ENCODE measurements at places on chromosomes 13 and 19.

DNA sequence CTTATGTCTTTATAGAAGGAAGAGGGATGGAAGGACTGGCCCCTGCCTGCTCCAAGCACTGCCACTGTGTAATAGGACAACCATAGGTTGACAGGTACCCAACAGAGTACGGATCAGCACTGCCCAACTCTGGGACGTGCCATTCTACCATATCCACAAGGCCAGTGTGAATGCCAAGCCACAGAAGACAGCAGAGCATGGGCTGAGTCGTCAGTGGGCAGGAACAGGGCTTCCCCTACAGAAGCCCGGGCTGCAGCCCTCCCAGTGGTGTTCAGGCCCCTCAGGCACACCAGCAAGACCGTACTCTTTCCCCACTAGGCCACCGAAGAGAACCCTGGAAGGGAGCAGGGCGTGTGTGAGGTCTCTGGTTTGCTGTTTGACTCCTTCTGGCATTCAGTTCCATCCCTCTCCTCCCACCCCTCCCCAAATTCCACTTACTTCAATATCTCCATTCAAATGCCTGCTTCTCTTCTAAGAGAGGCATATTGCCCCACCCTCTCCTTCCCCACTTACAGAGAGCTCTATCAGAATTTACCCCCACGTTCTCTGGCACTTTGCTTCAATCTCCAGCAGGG is 209.4 kb downstream of the FOXO1 start:
- no peak for DNase-seq

- DNase-seq = no peak
Measured at GRCh38 chr13:84455143-84455905, 573.0 kb upstream of the SLITRK1 start.

GRCh38 chr19:14054099-14054498 is 7.8 kb downstream of the PALM3 start:
- no peak for DNase-seq

DNA sequence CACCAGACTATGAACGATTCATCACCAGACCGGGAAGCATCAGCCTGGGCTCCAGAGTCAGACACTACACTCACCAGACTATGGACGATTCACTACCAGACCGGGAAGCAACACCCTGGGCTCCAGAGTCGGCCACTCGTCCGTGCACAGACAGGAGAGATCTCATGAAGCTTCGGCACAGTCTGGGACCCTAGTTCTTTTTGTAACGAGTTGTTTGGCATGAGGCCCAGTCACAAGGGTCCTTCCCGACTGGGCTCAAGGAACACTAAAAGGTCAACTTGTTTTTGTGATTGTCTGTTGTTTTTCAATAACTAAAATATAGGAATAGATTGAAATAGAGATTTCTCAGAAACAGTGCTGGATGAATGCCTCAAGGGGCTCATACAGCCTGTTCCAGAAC is 1141.6 kb upstream of the MIR17HG start:
- DNase-seq = no peak

DNA sequence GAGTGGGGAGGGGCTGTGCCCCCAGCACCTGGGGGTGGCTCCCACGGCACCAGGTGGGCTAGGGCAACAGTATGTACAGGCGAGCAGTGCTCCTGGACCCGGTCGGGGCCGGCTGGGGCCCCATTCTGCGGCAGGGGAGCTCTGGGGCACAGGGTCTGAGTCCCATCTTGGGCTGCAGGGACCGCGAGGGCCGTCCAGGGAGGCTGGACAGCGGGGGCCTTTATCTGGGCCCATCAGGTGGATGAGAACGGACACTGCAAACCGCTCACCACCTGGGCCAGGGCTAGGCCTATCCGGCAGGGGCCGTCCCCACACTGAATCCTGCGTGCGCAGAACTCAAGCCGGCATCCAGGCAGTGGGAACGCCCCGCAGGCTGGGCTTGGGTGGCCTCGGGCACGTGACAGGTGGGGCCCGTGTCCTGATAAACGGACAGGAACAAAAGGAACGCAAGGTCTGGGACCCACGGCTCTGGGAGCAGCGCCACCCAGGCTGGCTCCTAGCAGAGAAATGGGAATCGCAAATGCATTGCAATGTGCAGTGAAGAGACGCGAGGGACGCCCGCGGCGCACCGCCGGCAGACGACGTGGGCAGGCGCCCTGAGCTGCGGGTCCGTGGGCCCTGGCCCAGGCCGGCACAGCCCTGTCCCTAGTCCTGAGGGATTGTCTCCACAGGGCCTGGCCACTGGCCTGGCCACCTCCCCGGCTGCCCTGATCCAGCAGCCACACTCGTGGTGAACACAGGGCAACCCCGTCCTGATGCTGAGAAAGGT is 29.7 kb downstream of the BTBD2 start:
- DNase-seq = no peak

DNA sequence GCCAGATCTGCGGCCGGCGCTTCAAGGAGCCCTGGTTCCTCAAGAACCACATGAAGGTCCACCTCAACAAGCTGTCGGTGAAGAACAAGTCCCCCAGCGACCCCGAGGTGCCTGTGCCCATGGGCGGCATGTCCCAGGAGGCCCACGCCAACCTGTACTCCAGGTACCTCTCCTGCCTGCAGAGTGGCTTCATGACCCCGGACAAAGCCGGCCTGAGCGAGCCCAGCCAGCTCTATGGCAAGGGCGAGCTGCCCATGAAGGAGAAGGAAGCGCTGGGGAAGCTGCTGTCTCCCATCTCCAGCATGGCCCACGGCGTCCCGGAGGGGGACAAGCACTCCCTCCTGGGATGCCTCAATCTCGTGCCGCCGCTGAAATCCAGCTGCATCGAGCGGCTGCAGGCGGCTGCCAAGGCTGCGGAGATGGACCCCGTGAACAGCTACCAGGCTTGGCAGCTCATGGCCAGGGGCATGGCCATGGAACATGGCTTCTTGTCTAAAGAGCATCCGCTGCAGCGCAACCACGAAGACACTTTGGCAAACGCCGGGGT is 72.6 kb downstream of the ZNF536 start:
- DNase-seq = no peak
